Activated CD4-positive, alpha-beta T cell treated with anti-CD3 and anti-CD28 coated beads, Interleukin-2, amount 50 U/mL, for 24 hours (primary cell): ENCODE measurements at places on chromosomes 11 and 22.
A peak's percentile ranks its signal among the peaks of the same experiment; 100 is the strongest.

- no peak for DNase-seq
These were observed 48.9 kb downstream of the DHCR7 start for GRCh38 chr11:71399341-71399740.

GRCh38 chr11:121636081-121636799 is 183.5 kb upstream of the SORL1-AS1 start:
- no peak for DNase-seq

DNA sequence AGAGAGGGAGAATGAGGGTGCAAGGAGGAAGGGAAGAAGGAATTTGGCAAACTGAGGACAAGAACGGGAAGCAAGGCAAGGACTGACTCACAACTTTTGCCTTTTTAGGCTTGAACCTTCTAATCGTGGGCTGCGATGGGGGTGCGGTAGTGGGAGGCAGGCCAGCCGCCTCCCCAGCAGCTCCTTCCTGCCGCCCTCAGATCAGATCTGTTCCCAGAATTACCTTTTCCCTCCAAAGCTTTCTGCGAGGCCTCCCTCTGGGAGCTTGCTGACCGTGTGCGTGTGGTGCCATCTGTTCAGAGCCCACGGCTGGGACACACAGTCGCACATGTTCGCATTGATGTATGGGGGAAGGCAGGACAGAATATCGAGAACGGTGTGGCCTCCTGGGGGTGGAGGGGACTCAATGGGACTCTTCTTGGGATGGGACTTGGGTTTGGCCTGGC is 86.9 kb upstream of the PARVA start:
- no peak for DNase-seq

GRCh38 chr11:74019860-74020259 is 11.0 kb upstream of the UCP3 start:
- DNase-seq: peak; percentile 51

GRCh38 chr11:67629386-67630227 is at the start of gene NUDT8:
NUDT8 (minus strand) TSS chr11:67629937; CDS start chr11:67629911, 26 bp downstream.
- DNase-seq: peak; percentile 80

DNA sequence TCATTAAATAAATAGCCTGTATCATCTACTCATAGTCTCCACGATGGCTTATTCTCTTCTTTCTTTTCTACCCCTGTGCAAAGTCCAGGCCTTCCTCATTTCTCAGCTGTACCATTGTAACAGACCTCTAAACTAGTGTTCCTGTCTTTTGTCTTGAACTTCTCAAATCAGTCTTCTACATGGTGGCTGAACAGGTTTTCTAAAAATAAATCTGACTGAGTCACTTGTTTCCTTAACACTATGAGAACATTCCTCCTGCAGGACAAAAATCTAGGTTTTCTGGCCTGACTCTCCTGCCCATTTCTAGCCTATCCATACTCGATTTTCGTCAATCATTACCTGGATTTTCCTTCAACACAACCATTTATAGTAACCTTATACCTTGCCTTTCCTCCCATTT is 1080.8 kb upstream of the TENM4 start:
- no peak for DNase-seq

DNA sequence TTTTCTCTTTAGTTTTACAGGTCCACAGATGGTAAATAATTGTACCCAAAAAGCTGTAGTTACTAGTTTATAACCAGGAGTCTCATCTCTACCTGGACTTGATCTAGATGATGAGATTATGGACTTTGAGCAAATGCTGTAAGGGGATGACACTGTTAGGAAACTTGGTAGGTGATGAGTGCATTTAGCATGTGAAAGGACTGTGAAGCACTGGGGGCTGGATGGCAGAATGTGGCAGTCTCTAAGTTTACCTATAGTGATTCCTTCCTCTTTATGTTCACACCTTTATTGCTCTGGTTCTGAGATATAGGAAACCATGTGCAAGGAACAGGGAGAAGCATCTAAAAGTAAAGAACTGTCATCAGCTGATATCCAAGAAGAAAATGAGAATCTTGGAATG is 230.7 kb upstream of the CHORDC1 start:
- no peak for DNase-seq
